ENCODE measurements at places on chromosomes 3 and 15. TPM values are rescaled to one million over a fixed set of nuclear protein-coding genes. Genes with fewer than 3 reads are reported as not detected.

DNA sequence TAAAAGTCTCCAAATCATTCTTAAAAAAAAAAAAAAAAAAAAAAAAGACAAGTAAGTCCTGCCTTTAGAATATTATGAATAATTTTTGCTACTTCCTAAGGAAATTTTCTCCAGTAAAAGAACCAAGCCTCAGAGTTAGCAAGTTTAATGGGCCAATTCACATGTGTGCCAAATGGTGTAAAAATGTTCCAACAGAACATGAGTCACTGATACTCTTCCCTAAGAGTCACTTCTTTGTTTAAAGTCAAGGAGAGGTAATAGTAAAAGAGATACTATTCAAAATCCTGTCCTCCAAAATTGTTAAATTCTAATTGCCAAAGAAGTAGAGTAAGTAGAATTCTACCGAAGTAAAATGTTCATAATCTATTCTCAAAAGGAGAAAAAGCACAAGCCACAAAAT lies 17.7 kb upstream of the CPA3 start:
- no peak overlapping the region for H3K27ac ChIP-seq
- no peak for DNase-seq
- no peaks in the 10 kb centered on the region for H3K27me3 ChIP-seq
- H3K4me3 ChIP-seq: no peak overlapping the region
- H3K4me1 ChIP-seq: no peaks in the 10 kb centered on the region

- H3K27ac ChIP-seq: peak overlapping the region; percentile 68
- DNase-seq: no peak
- peaks cover 6% of the 10 kb centered on the region for H3K36me3 ChIP-seq
Measured at GRCh38 chr15:89132611-89133507, 44.6 kb downstream of the ABHD2 start.

DNA sequence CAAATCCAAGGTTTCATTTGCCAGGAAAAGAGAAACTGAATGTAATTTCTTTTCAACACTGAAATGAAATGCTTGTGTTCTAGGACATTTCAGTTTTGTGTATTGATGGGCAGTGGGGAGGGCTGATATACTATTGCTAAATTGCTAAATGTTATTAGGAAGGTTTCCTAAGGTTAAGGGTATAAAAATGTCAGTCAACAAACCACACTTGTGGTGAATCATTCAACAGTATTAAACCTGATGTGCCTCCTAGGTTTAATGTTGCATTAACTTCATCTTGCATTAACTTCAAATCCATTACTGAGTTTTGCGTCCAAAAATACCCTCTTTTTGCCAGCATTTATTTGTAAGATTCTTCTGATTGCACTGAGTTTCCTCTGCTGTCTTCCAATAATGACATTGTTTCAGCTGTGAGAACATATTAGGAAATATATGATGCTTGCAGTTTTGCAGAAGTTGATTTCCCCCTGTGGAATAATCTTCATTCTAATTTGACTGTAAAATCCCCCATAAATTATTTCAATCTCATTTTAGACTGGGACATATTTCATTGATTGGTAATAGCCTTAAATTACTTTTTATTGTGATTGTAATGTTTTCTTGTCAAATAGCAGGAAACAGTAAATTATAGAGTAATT lies 758.3 kb downstream of the GBE1 start:
- H3K4me1 ChIP-seq: no peaks in the 10 kb centered on the region
- H3K4me3 ChIP-seq: no peak overlapping the region
- H3K27me3 ChIP-seq: no peaks in the 10 kb centered on the region
- DNase-seq: no peak
- no peak overlapping the region for H3K27ac ChIP-seq
- no peaks in the 10 kb centered on the region for H3K36me3 ChIP-seq

The HYAL3 gene
- 3.0 TPM for total RNA-seq

- H3K36me3 ChIP-seq: no peaks in the 10 kb centered on the region
- no peaks in the 10 kb centered on the region for H3K4me1 ChIP-seq
- H3K4me3 ChIP-seq: no peak overlapping the region
- no peak overlapping the region for H3K27ac ChIP-seq
- no peaks in the 10 kb centered on the region for H3K27me3 ChIP-seq
Measured at GRCh38 chr3:187880851-187881250, 135.6 kb upstream of the BCL6 start.

GRCh38 chr3:112350018-112350810 lies 17.3 kb downstream of the CD200 start:
- peaks cover 7% of the 10 kb centered on the region for H3K4me1 ChIP-seq
- DNase-seq: no peak
- no peaks in the 10 kb centered on the region for H3K27me3 ChIP-seq
- no peaks in the 10 kb centered on the region for H3K36me3 ChIP-seq

The TLNRD1 gene
- total RNA-seq: 38.5 TPM

- H3K4me1 ChIP-seq: no peaks in the 10 kb centered on the region
- no peak overlapping the region for H3K4me3 ChIP-seq
- H3K27me3 ChIP-seq: no peaks in the 10 kb centered on the region
- H3K27ac ChIP-seq: no peak overlapping the region
- no peak for DNase-seq
Measured at GRCh38 chr3:59914251-59914650, 864.4 kb upstream of the CFAP20DC start.

- no peak overlapping the region for H3K4me3 ChIP-seq
- H3K27me3 ChIP-seq: no peaks in the 10 kb centered on the region
- H3K36me3 ChIP-seq: no peaks in the 10 kb centered on the region
Measured at GRCh38 chr3:170765419-170766078, 104.4 kb downstream of the RPL22L1 start.

GRCh38 chr3:65144791-65145351 lies 457.1 kb upstream of the ADAMTS9 start:
- DNase-seq: no peak
- H3K27me3 ChIP-seq: no peaks in the 10 kb centered on the region
- no peak overlapping the region for H3K4me3 ChIP-seq
- H3K36me3 ChIP-seq: no peaks in the 10 kb centered on the region

DNA sequence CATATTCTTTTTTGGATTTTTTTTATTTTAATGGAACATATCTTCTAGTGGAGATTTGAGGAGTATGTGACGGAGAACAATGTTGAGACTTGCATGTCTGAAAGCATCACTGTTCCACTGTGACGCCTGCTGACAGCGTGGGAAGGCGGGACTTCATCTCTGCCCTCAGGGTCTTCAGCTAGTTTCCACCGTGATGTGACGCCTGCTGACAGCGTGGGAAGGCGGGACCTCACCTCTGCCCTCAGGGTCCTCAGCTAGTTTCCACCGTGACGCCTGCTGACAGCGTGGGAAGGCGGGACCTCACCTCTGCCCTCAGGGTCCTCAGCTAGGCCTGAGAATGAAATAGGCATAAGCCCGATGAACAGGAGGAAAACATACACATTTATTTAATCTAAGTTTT lies 70.7 kb downstream of the LMLN start:
- H3K4me1 ChIP-seq: no peaks in the 10 kb centered on the region
- no peaks in the 10 kb centered on the region for H3K27me3 ChIP-seq
- H3K4me3 ChIP-seq: no peak overlapping the region
- DNase-seq: no peak
- H3K27ac ChIP-seq: no peak overlapping the region

DNA sequence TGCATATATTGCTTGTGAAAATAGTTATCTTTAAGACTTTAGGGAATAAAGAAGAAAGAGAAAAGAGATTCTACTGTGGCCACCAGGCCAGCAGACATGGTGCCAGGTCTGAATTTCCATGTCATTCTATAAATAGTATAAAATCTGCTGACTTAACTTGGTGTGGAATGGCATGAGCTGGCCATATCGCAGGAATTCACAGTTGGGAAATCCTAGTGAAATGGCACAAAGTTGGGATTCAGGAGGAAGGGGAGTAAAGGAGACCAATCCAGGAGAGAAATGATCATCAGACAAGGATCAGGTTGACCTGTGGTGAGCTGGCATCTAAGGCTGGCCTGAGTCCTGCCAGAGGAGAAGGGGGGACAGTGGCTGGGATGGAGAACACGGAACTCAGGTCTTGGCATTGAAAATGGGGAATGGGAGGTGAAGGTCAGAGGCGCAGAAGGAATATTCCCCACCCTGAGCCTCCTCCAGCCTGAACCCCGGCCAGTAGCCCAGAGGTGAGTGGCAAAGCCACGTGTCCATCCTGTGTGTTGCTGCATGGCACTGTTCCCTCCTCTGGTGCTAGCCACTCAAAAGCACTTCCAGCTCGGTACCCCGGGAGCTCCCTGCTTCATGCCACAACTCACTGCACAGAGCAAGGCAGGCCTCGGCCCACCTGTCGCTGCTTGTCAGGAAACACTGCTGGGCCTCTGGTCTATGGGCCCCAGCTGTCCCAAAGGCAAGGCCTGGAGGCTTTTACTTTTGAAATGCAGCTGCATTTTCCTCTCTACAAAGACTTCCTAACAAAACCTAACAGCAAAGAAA lies 51.4 kb downstream of the SSUH2 start:
- no peaks in the 10 kb centered on the region for H3K4me1 ChIP-seq
- no peak overlapping the region for H3K27ac ChIP-seq
- no peak overlapping the region for H3K4me3 ChIP-seq
- H3K36me3 ChIP-seq: no peaks in the 10 kb centered on the region
- H3K27me3 ChIP-seq: no peaks in the 10 kb centered on the region
- no peak for DNase-seq

The MINAR1 gene
- 0.13 TPM for total RNA-seq

The FAM3D gene
- not detected for total RNA-seq

DNA sequence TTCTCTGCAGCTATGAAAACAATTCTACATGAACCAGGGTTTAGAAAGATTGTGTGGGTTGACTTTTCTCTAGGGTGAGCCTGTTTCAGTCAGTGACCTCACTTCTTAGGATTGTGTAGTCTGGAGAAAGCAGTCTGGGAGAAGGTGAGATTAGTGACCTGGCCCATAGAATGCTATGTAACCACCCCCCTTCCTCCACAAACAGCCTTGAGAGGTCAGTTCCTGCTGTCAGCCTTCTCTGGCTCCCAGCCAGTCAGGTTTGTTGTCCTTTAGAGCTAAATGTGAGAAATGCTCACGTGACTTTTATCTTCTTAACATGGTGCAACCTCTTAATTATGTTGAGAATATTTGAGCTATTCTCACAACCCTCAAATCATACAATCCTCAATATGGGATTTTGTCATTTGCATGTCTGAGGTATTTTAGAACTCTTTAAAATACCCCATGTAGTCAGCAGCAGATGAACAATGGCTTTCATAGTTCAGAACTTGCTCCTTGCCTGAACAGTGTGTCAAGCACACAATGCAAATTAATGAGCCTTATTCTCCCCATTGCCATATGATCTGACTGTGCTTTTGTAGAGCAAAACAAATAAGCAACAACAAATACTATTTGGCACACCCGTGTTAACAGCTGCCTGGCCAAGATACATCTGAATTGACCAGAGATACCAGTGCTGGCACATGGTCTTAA lies 311.6 kb downstream of the CNTN6 start:
- no peaks in the 10 kb centered on the region for H3K36me3 ChIP-seq
- H3K27me3 ChIP-seq: no peaks in the 10 kb centered on the region
- H3K4me1 ChIP-seq: peaks cover 5% of the 10 kb centered on the region

DNA sequence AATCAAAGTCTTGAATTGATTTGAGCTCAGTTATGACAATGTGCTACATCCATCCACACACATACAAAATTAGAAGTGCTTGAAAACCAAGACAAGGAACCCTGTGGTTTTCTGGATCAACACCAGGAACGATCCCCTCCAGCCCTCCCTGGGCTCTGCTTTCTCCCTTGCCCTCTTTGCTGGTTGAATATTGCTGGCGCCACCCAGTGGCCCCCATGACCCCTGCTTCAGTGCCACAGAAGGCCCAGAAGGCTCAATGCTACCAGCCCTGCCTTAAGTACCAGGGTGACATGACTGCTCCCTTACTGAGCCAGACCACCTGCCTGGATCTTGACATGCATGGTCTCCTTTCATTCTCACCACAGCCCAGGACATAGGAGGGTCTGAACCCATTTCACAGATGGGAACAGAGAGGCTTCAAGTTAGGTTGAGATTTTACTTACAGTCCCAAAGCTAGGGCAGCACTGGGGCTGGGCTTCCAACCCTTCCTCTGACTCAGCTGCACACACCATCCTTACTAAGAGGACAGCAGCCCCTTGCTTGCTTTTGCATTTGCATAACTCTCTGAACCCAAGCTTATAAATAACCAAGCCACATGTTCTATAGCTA lies 15.0 kb downstream of the IL12A start:
- no peak overlapping the region for H3K4me3 ChIP-seq
- DNase-seq: no peak
- no peaks in the 10 kb centered on the region for H3K27me3 ChIP-seq

The GHSR gene
- total RNA-seq: not detected

DNA sequence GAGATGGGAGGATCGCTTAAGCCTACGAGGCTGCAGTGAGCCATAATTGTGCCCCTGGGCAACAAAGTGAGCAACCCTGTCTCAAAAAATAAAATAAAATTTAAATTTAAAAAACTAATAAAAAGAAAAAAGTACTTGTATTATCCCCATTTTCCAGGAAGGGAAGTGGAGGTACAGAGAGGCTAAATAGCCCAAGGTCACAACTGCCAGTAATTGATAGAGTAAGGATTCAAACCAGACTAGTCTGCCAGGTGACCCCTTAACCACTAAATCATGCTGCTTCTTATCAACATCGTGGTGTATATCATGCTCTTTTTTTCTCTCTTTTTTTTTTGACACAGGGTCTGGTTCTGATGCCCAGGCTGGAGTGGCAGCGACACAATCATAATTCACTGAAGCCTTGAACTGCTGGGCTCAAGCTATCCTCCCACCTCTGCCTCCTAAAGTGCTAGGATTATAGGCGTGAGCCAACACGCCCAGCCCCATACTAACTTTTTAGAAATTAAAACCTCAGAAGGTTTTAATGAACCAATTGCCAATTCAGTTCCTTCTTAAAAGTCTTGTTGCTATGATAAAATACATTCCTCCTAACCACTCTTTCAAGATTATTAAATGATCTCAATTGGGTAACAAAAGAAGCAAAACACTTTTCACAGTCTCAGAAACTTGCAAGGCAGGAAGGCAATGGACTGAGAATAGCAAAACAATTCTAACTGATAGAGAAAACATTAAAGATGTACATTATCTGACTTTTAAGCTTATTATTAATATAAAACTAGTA lies 30.5 kb downstream of the HERC1 start:
- no peaks in the 10 kb centered on the region for H3K27me3 ChIP-seq
- no peaks in the 10 kb centered on the region for H3K36me3 ChIP-seq
- H3K4me3 ChIP-seq: no peak overlapping the region
- H3K27ac ChIP-seq: no peak overlapping the region

DNA sequence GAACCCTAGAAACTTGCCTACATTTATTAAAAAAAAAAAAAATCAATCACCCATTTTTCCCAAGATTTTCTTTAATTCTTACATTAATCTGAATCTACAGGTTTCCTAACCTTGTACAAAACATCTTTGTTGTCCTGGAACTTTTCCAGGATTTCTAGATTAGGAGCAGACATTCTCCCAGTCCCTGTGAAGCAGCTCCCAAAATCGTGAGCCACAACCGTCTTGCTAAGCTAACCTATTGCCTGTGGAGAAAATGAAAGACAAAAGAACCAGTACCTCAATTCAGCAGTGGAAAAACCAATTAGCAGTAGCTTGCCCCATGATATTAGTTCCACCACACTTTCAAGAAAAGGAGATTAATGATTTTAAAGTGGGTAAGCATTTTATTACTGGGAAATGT lies 522.1 kb downstream of the UNC13C start:
- no peak overlapping the region for H3K4me3 ChIP-seq
- H3K27ac ChIP-seq: no peak overlapping the region
- DNase-seq: no peak
- H3K36me3 ChIP-seq: no peaks in the 10 kb centered on the region
- no peaks in the 10 kb centered on the region for H3K27me3 ChIP-seq

The SCN11A gene
- 0.71 TPM for total RNA-seq

- no peak for DNase-seq
- H3K27ac ChIP-seq: no peak overlapping the region
- no peak overlapping the region for H3K4me3 ChIP-seq
Measured at GRCh38 chr3:134904776-134905646, 110.0 kb downstream of the EPHB1 start.

Measured in esophagus muscularis mucosa (tissue), 4 donors.